Type B pancreatic cell (in vitro differentiated cells): ENCODE measurements at places on chromosomes 6 and 20. TPM values are rescaled to one million over a fixed set of nuclear protein-coding genes. Genes with fewer than 3 reads are reported as not detected.

The LKAAEAR1 gene
- total RNA-seq = not detected in 2 replicates

The LY6G5B gene
- 13.9 and 22.0 TPM in 2 replicates for total RNA-seq

The BPIFA1 gene
- total RNA-seq = 0.69 and 0.97 TPM in 2 replicates

The SULF2 gene
- 89.0 and 146 TPM in 2 replicates for total RNA-seq

The ARFGEF3 gene
- total RNA-seq = 24.0 and 31.7 TPM in 2 replicates

The LMBRD1 gene
- total RNA-seq = 38.3 and 58.7 TPM in 2 replicates

The EDN3 gene
- total RNA-seq = 2.3 and 30.4 TPM in 2 replicates

The CCN6 gene
- total RNA-seq = not detected in 2 replicates

The CLPSL1 gene
- total RNA-seq = not detected in 2 replicates

The FAM83C gene
- not detected in 2 replicates for total RNA-seq

The STX7 gene
- total RNA-seq = 36.6 and 50.2 TPM in 2 replicates

The INSM1 gene
- total RNA-seq = 36.0 and 70.2 TPM in 2 replicates

The NOX3 gene
- not detected in 2 replicates for total RNA-seq

The RUNX2 gene
- 5.9 and 6.0 TPM in 2 replicates for total RNA-seq

The RIMS4 gene
- 3.6 and 7.5 TPM in 2 replicates for total RNA-seq

The CNPY3 gene
- total RNA-seq = 37.9 and 57.6 TPM in 2 replicates

The EMILIN3 gene
- 0.67 and 10.3 TPM in 2 replicates for total RNA-seq

The C20orf144 gene
- total RNA-seq = 0.29 and 0.82 TPM in 2 replicates
